SK-N-SH (cell line): ENCODE measurements at places on chromosomes 7 and 10. TPM values are rescaled to one million over a fixed set of nuclear protein-coding genes. Genes with fewer than 3 reads are reported as not detected.
A peak's percentile ranks its signal among the peaks of the same experiment; 100 is the strongest.

DNA sequence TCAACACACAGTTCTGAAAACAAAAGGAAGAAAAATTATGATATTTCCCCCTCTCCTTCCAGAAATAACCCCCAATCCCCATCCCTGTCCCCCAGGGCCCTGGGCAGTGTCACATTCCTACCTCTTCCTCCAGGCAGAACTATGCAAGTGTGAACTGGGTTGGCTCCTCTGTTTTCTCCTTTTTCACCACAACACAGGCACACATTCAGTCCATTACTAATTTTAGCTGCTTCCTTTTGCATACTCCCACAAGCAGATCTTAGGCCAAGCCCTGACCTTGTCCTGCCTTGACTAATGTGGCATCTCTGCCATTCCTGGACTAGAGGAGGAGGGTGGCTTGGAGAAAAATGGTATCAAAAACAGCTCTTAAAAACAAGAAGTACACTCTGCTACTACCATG lies 208.1 kb downstream of the HDAC9 start:
- no peak overlapping the region for H3K4me3 ChIP-seq
- DNase-seq: no peak
- H3K27me3 ChIP-seq: no peaks in the 10 kb centered on the region
- H3K36me3 ChIP-seq: no peaks in the 10 kb centered on the region
- H3K27ac ChIP-seq: no peak overlapping the region

DNA sequence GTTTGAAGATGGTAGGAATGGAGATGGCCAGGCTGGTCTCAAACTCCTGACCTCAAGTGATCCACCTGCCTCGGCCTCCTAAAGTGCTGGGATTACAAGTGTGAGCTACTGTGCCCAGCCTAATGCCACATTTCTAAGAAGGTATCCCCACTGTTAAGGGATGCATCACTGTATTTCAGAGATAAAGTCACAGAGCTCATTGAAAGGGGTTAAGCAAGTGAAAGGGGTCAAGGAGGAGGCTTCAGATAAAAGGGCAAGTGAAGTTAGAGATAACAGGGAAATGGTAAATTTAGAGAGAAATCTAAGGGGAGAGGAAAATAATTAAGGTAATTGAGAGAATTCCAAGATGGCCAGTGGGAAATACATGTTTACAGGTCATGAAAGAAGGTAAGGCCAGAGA lies 93.0 kb upstream of the SP4 start:
- no peaks in the 10 kb centered on the region for H3K36me3 ChIP-seq
- DNase-seq: no peak
- H3K4me1 ChIP-seq: no peaks in the 10 kb centered on the region
- no peak overlapping the region for H3K27ac ChIP-seq
- H3K4me3 ChIP-seq: no peak overlapping the region
- peaks cover 10% of the 10 kb centered on the region; the same call in 1 of the 2 replicates for H3K27me3 ChIP-seq

Gene SFTPA2
- not detected in 2 replicates for polyA plus RNA-seq

DNA sequence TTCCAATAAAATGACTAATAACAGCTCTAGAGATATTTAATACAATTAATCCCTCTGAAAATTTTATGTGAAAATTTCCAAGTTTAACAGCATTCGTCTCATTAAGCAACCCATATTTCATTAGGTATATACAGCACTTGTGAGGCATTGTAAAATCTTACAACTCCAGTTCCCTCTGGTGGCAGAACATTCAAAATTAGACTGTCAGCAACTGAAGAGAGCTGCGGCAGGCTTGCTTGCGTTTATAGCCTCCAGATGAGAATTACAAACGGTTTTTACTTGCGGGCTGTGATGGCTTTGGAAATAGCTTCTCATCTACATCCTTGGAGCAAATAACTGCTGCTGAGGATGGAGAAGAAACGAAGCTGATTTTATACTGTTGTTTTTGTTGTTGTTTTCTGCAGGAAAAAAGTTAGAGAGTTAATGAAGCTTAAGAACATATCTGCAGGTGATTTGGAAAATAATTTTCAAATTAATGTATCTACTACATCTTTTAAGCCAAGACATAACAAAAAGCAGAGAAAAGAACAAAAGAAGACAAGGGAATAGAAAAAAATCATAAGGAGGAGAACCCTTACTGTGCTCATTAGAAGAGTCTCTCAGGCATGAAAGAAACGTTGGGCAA lies 171.3 kb downstream of the MAGI2 start:
- peaks cover 6% of the 10 kb centered on the region for H3K4me1 ChIP-seq
- H3K27ac ChIP-seq: peak overlapping the region; percentile 48; the same call in 1 of the 2 replicates
- DNase-seq: peak; percentile 9
- peak overlapping the region; percentile 7; the same call in 1 of the 2 replicates for H3K4me3 ChIP-seq

DNA sequence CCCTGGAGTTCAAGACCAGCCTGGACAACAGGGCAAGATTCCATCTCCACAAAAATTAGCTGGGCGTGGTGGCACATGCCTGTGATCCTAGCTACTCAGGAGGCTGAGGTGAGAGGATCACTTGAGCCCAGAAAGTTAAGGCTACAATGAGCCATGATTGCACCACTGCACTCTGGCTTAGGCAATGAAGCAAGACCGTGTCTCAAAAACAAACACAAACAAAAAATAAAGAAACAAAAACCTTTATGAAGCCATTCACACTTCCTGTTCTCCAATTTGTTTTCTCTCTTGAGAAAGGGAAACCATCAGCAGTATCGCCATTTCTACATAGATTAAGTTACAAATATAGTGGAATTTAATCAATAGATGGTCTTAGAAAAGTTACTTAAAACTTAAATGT lies 19.8 kb downstream of the YME1L1 start:
- H3K36me3 ChIP-seq: peaks cover 89% of the 10 kb centered on the region
- DNase-seq: no peak
- no peaks in the 10 kb centered on the region for H3K27me3 ChIP-seq

DNA sequence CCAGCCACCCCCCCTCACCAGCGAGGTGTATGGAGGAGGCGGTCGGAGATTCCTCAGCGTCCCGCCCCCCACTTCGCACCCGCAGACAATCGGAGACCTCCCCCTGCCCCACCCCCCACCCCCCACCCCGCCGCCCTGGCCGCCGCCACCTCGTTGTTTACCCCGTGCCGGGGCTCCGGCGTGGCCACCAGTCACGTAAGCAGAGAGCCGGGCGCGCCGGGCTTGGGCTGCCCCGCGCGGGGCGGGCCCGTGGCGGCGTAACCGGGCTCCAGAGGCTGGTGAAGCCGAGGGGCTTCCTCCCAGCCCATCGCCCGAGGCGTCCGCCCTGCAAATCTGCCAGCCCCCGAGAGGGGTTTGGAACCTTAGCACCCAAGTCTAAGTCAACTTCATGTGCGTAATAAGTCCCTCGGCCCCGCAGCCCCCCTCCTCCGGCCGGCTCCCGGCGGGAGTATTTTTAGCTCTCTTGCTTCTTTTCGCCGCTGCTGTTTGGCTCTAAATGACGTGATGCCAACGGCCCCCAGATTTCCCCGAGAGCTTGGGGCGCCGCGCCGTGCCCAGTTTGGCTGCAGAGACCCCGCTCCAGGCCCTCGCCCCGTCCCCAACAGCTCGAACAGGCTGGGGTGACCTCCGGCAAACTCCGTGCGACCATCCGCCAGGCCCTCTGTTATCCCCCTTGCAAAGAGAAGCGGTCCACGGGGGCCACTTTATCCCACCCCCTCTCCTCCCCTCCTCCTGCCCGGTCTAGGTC lies 2.7 kb downstream of the MXI1 start:
- peak; percentile 82 for DNase-seq
- H3K4me1 ChIP-seq: no peaks in the 10 kb centered on the region; the same call in 1 of the 2 replicates
- no peaks in the 10 kb centered on the region for H3K27me3 ChIP-seq
- H3K4me3 ChIP-seq: peak overlapping the region; percentile 88
- no peaks in the 10 kb centered on the region for H3K36me3 ChIP-seq
- peak overlapping the region; percentile 76 for H3K27ac ChIP-seq

DNA sequence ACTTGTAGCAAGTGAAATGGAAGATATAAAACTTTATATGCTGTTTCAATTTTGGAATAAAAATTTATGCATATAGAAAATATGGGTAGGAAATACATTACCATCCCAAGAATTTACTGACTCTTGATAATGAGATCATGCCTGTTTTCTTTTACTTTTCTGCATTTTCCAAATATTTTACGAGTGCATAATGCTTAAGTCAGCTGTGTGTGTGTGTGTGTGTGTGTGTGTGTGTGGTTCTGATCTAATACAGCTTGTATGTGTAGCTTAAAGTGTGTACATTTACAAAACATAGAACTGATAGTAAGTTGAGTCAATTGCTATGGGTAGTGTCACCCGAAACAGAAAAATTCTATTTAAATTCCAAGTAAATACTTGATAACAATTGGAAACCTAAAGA lies 315.9 kb upstream of the LRRN3 start:
- no peaks in the 10 kb centered on the region; the same call in 1 of the 2 replicates for H3K4me1 ChIP-seq
- no peak overlapping the region for H3K4me3 ChIP-seq
- H3K27me3 ChIP-seq: no peaks in the 10 kb centered on the region
- H3K27ac ChIP-seq: no peak overlapping the region
- H3K36me3 ChIP-seq: no peaks in the 10 kb centered on the region

GRCh38 chr10:103111031-103111917 lies 81.8 kb downstream of the NT5C2 start:
- DNase-seq: no peak
- no peak overlapping the region for H3K4me3 ChIP-seq
- H3K27ac ChIP-seq: no peak overlapping the region
- no peaks in the 10 kb centered on the region for H3K4me1 ChIP-seq

- no peaks in the 10 kb centered on the region; the same call in 1 of the 2 replicates for H3K4me1 ChIP-seq
- no peak overlapping the region for H3K4me3 ChIP-seq
- H3K27me3 ChIP-seq: no peaks in the 10 kb centered on the region
- H3K27ac ChIP-seq: no peak overlapping the region
- peak; percentile 40 for DNase-seq
These were observed 14.4 kb upstream of the SPRN start for GRCh38 chr10:133438711-133439273.

DNA sequence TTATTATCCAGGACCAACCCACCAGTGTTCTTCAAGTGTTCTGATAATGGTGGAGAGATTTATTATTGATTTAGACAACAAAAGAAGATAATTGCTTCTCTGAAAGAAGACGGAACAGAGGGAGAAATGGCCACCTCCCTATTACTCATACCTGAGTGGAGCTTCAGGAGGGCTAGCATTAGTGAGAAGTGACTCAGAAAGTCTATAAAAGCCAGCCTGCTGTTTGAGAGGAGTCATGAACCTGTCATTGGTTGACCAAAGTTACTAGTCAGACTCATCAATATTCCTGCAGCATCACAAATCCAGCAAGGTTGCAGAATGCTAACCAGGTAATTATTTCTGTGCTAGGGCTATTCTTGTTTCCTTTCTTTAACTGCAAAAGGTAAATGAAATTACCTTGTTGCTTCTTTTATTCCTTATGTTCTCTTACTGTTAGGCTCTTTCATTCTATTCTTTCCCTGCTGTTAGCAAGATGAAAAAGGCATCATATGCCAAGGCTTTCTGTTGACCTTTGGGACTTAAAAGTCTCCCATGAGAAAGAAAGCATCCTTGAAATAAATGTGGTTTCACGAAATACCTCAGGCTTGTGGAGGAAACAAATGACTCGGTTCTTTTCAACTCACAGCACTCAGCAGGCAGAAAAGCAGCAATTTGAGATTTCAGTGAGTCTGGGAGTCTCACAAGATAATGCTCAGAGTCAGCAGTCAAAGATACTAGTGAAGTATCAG lies 256.4 kb upstream of the PHYHIPL start:
- peak overlapping the region; percentile 7; the same call in 1 of the 2 replicates for H3K4me3 ChIP-seq
- H3K27ac ChIP-seq: peak overlapping the region; percentile 86
- no peak for DNase-seq

GRCh38 chr7:112887337-112887736 lies 97.1 kb upstream of the TMEM168 start:
- peaks cover 4% of the 10 kb centered on the region; the same call in 1 of the 2 replicates for H3K36me3 ChIP-seq
- no peak overlapping the region for H3K27ac ChIP-seq
- H3K4me1 ChIP-seq: no peaks in the 10 kb centered on the region; the same call in none of the 2 replicates
- H3K27me3 ChIP-seq: no peaks in the 10 kb centered on the region

Gene TMEM270
- 0.71 and 0.96 TPM in 2 replicates for polyA plus RNA-seq

GRCh38 chr7:77799078-77799964 lies 748 bp downstream of the PHTF2 start:
- peak overlapping the region; percentile 92 for H3K27ac ChIP-seq
- DNase-seq: peak; percentile 79
- H3K27me3 ChIP-seq: no peaks in the 10 kb centered on the region
- peaks cover 11% of the 10 kb centered on the region for H3K36me3 ChIP-seq
- H3K4me1 ChIP-seq: peaks cover 18% of the 10 kb centered on the region
- H3K4me3 ChIP-seq: peak overlapping the region; percentile 87

GRCh38 chr7:4883372-4884144 lies at the start of gene RADIL:
TSS of gene RADIL (minus strand) at chr7:4883716. CDS start at chr7:4878139, 5,577 bp downstream.
- H3K4me1 ChIP-seq: 0 out of 2 replicates have a peak, but pooled peaks cover 5% of the 10 kb centered on the region
- H3K27me3 ChIP-seq: no peaks in the 10 kb centered on the region
- DNase-seq: peak; percentile 100
- no peaks in the 10 kb centered on the region for H3K36me3 ChIP-seq
- peak within 1 kb of the TSS; percentile 75 for H3K4me3 ChIP-seq

GRCh38 chr10:99560277-99561126 lies 27.8 kb downstream of the NKX2-3 start:
- DNase-seq: peak; percentile 56
- H3K27ac ChIP-seq: no peak overlapping the region
- H3K36me3 ChIP-seq: no peaks in the 10 kb centered on the region
- no peak overlapping the region for H3K4me3 ChIP-seq
- H3K4me1 ChIP-seq: no peaks in the 10 kb centered on the region
- H3K27me3 ChIP-seq: peaks cover 53% of the 10 kb centered on the region

DNA sequence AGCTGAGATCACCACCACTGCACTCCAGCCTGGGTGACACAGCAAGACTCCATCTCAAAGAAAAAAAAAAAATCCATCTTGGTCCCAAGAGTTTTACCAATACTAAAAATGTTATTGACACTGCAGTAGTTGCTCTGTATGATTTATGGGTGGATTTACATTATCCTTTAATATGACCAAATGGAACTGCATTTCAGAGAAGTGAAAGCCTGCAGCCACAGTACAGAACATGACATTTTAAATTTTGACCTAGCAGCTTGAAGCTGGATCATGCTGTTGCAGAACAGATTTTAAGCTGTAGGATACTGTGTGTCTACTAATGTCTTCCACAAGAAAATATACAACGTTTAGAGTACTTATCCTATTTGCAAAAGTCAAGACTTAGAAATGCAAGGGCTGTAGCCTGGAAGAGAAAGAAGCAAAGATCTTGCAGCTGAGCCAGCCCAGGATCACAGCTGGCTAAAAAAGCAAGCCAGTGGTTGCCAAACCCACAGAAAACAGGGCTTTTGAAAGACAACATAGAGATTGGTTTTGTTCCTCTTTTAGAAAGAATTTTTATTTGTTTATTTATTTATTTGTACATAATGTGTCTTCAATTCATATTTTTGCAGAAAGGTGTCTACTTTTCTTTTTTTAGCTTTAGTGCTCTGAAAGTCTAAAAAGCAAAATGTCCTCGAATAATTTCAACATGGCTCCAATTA lies 55.2 kb upstream of the WNT16 start:
- H3K4me3 ChIP-seq: no peak overlapping the region
- H3K4me1 ChIP-seq: no peaks in the 10 kb centered on the region
- no peak overlapping the region for H3K27ac ChIP-seq
- DNase-seq: no peak

DNA sequence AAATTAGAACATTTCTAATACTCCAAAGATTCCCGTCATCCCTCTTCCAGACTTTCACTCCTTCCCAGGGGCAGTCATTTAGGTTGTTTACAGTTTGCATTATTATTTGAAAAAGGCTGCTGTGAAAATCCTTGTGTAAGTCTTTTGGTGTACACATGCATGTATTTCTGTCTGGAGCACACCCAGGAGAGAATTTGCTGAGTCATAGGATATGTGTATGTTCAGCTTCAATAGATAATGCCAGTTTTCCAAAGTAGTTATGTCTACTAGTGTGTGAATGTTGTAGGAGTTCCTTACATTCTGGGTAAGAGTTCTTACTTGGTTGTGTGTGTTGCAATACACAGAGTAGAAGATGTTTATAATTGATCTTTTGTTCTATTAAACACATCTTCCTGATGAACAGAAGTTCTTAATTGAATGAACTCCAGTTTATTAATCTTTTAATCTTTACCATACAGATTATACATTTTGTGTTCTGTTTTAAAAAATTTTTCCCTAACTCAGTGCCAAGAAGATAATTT lies 25.3 kb downstream of the CROT start:
- no peak overlapping the region for H3K4me3 ChIP-seq
- H3K36me3 ChIP-seq: peaks cover 11% of the 10 kb centered on the region
- no peak overlapping the region; the same call in 1 of the 2 replicates for H3K27ac ChIP-seq
- DNase-seq: no peak
